ENCODE measurements at places on chromosomes 4 and X.

DNA sequence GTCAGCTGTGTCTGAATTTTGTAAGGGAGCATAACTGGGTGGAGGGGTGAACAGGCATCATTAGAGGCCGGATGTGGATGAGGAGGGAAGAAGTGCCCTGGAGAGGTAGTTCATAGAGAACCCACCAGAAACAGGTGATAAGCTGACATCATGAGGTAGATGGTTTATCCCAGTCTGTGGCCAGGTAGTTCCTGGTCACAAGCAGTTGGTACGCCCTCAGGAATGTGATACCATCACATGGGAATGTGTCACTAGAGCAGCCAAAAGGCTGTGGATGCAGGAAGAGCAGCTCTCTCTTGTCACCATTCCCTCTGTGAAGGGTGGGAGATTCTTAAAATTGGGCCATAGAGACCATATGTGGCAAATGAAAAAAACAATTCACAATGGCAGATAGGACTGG, 21.9 kb downstream of the MSN start:
- no peak for DNase-seq

DNA sequence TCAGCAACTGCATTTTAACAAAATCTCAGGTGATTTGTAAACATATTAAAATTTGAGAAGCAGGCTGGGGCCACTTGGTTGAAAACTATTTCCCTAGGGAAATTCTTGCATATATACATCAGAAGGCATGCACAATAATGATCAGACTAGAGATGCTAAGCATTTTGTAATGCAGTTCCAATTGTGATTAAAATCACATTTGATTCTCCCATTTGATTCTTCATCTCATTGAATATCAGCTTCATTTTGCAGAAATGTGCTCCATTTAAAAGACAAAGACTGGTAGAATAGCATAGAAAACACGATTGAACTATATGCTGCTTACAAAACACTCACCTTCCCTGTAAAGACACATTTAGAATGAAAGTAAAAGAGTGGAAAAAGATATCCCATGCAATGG, 32.4 kb upstream of the FHIP1A start:
- DNase-seq, result no peak

GRCh38 chrX:79592259-79592658, 225.1 kb upstream of the ITM2A start:
- no peak for DNase-seq

DNA sequence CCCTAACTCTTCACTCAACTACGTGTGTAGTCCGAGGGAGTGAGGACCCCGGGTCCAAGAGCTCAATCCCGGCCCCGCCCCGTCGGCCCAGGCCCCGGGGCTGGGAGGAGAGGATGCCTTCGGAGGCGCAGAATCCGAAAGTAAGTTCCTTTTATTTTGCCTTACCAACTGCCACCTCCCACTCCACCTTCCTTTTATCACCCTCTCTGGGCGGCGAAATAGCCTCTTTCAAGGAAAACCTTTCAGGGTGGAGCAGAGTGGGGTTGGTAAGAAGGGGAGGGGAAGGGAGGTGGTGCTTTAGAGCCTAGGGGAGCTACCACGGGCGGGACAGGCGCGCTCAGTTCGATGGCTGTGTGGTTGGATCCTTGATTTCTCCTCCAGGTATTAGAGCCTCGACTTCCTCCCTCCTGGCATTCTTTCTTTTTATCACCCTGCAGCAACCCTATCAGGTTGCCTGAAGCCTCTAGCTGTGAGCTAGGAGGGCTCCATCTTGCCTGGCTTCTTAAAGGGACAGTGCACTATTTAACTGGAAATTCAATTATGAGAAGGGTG, 191.2 kb downstream of the RRAGB start:
- peak; percentile 11 for DNase-seq

DNA sequence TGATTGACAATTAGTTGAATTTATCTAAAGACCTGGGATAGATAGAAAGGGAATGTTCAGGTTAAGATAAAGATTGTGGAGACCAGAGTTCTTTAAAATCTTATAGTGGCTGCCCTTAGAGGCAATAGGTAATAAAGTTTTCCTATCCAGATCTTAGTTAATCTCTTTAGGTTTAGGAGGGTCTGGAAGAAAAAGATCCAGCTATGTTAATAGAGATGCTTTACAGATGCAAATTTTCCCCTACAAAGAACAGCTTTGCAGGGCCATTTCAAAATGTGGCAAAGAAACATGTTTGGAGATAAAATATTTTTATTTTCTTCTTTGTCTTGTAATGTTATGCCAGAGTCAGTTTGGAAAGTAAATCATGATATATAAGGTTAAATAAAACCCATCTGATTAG, 54.1 kb upstream of the CHIC1 start:
- DNase-seq, result no peak

Measured in CD4-positive, alpha-beta T cell treated with Interleukin-10 for 1 hour (primary cell).